ENCODE measurements at places on chromosomes 6 and 20.

- DNase-seq = no peak
These were observed 20.0 kb downstream of the PDYN start for GRCh38 chr20:1973601-1974440.

GRCh38 chr6:20433321-20433720 is 31.6 kb downstream of the E2F3 start:
- no peak for DNase-seq

DNA sequence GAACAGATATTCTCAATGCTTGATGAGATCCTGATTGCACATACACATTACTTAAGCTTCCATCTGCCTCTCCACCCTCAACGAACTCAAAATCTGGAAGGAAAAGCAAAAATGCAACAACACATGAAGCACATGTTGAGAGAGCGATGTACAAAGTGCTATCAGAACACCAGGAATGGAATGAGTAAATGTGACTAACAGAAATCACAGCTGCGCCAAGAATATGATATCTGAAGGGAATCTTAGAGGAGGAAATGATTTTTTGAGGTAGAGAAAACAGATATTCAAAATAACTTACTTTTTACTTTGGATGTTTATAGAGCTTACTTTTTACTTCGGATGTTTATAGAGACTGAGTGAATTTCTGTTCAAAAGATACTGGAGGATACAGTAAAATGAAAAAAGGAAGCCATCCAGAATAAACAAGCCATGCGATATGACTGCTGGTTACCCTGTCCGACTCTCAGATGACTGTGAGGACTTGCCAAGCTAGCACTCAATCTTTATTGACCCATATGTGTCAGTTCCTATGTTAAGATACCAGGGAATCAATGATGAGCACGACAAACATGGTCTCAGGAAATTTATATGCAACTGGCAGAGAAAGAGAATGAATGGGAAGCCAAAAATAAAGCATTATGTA is 102.0 kb downstream of the SMLR1 start:
- DNase-seq = no peak

- no peak for DNase-seq
These were observed 41.5 kb downstream of the GCM1 start for GRCh38 chr6:53107091-53107490.

- no peak for DNase-seq
These were observed 214.0 kb upstream of the EXOC2 start for GRCh38 chr6:906920-907319.

DNA sequence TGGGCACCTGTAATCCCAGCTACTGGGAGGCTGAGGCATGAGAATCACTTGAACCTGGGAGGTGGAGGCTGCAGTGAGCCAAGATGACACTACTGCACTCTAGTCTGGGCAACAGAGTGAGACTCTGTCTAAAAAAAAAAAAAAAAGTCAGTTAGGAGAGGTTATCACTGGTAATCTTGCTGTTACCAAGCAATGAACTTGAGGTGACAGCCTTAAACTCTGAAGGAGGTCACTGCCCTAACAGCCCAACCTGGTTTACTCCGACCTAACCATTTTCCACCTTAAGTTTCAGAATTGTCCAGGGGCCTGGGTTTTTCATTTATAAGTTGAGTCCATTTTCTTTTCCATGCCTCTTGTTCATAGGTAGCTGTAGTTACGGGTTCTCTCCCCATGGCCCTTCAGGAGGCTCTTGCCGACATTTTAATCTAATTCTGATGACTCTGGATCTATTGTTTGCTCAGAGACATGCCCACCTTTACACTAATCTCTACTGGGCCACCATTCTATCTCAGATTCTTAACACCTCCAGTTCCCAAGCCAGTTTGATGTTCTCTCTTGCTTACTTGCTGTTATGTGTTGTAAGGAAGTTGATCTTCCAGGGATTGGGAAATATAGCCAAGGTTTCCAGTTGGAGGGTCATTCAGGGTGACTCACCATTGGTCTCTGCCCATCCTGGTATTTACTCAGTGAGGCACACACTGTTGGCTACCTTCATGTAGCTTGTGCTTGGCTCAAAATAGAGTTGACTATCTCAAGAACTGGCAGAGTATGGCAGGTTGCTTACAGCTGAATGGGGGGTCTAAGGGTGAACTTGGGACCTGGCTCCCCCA is 29.1 kb downstream of the SHLD1 start:
- DNase-seq = no peak

GRCh38 chr6:37054580-37054979 is 49.1 kb downstream of the FGD2 start:
- DNase-seq = no peak

DNA sequence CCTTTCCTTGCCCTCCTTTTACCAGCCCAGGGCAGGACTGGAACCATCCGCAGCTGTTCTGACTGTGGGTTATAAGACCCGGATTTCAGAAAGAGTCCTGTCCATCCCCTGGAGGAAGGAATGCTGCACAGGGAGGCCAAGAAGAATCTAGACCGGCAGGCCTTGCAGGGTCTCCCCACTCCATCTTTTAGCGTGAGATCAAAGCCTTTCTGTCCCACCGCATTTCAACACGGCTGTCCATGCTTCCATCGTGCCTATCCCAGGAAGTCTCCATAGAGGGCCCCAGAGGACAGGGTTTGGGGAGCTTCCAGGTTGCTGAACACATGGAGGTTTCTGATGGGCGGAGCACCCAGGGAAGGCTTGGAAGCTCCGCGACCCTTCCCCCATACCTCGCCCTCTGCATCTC is 79.3 kb upstream of the AGPAT4 start:
- DNase-seq = peak; percentile 44

- no peak for DNase-seq
These were observed 167.9 kb downstream of the TFAP2C start for GRCh38 chr20:56797023-56797422.

GRCh38 chr20:32975698-32976674 is 28.2 kb downstream of the SUN5 start:
- DNase-seq = no peak

DNA sequence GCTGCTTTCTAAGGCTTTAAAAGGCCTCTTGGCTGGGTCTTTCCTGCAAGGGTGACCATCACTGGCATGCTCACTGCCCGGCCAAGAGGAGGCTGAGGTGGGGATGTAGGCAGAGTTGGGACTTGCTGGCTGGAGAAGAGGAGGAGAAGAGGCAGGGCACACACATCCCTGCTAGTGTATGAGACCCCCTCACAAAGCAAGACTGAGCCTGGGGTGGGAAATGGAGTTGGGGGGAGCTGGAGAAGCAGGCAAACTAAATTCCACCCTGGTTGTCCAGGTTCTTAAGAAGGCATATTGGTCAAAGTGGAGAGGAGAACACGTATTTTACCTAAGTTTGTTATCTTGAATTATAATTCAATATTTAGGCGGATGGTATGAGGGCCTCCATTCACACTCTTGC is 1.7 kb upstream of the KIZ start:
- no peak for DNase-seq

DNA sequence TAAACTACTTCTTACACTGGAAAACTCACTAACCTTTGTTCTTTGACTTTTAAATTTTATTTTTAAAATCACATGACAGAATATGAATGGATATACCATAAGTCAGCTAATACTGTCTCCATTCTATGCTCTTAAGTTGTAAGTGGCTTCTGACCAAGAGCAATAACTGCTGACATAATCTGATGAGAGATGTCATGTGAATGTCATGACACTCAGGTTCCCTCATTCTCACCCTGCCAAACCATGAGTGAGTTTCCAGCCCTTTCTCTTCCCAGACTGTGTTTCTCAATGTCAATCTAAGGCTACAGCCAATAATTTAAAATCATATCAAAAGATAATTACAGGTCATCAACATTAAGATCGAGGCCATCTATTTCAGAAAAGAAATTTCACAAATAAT is 39.7 kb downstream of the KIF16B start:
- peak; percentile 46 for DNase-seq

- no peak for DNase-seq
These were observed 4.7 kb downstream of the ADRM1 start for GRCh38 chr20:62307226-62308101.

Measured in suppressor macrophage treated with lipopolysaccharide for 1 hour (primary cell).